ENCODE measurements at places on chromosomes 5 and 9.
A peak's percentile ranks its signal among the peaks of the same experiment; 100 is the strongest.

DNA sequence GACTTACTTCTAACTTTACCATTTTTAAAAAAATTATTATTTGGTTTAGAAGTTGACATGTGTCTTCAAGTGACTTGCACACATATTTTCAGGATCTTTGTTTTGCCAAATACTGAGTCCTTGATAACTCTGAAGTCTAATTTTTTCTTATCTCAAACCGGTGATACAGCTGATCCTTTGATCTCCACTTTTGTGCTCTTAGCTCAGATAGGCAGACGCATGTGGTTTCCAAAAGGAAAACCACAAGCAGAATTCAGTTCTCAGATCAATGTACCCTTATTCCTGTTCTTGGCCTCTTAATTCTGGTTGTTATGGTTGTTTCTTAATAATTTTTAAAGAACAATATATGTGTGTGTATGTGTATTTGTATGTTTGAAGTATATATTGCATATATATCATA lies 238.3 kb upstream of the EDIL3 start:
- no peak for DNase-seq

- no peak for DNase-seq
These were observed 5.3 kb upstream of the FANCG start for GRCh38 chr9:35085078-35085477.

DNA sequence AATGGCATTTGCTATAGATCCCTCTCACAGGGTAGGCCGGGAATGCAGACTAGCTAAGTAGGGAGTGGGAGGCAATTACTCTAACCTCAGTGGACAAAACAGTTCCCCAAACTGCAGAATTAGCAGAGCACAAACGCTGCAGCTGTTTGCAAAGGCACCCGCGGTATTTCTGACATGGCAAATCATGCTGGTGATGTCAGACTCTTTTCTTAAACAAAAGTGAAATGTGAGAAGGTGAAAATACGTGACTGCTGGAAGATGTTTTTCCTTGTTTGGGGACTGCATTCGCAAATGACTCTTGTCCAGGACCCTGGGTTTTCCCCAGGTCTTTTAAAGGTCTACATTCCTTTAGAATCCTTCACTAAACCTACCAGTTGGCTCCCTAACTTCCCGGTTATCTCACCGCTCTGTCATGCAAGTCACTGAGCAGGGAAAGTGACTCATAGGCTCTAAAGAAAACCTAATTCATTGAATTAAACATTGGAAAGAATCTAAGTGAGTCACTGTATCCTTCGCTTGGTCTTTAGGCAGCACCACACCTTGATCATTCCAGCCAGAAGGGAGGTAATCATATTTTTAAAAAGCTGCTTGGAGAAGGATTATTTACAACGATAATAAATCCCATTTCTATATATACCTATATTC lies 91.5 kb upstream of the DNAH5 start:
- peak; percentile 99 for DNase-seq

- no peak for DNase-seq
These were observed 50.2 kb downstream of the DROSHA start for GRCh38 chr5:31481531-31482165.

DNA sequence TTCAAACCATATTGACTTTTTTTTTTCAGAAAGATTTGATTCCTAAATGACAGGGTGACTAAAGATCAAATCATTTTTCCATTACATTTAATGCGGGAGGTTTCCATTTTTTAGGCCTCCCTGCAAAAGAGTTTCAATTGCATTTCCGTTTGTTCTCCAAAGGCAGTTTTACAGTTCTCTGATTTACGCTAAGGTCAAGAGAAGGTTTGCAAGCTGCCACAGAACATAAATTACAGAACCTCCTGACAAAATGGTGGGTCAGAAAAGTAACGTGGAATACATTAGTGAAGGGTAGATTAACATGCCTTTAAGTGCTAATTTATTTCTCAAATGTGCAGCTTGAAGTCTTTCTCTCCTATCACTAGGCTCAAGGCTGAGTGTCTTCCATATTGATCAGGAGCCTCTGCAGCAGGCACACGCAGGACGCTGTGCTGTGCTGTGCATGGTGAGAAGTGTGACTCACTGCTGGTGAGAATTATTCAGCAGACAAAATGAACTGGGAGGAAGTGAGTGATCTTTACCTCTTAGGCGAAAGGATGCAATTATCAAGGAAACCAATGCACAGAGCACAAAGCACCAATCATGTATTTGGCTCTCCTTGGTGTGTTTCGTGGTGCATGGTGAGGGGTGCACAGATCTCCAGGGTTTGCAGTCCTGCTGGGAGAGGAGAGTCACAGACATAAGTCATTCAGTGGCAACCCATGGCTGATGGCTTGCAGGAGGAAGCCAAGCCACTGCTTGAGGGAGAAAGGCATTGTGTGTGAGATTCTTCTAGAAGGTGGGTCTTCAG lies 136.3 kb downstream of the TENT4A start:
- no peak for DNase-seq

- DNase-seq, result no peak
These were observed 41.8 kb downstream of the CSF2 start for GRCh38 chr5:132115375-132115774.

All from fibroblast of skin of scalp (primary cell).